ENCODE measurements at places on chromosomes 7 and 10.
A peak's percentile ranks its signal among the peaks of the same experiment; 100 is the strongest.

- DNase-seq: no peak
Observed at GRCh38 chr7:20958572-20958971, 171.9 kb upstream of the SP8 start.

DNA sequence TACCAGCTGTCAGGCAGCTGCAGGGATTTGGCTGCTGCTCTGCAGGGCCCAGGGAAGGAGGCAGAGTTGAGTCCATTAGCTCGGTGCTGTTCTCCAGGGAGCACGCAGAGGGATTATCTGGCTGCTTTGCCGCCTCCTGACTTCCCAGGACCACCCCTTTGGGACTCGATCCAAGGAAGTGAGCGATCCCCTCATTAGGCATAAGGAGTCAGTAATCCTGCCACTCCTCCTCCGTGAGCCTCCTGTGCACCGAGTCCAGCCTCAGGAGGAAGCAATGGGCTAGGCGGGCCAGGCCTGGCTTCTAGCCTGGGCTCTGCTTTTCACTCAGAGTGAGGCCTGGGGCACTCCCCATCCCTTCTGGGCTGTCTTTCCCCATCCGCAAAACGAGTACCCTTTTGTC lies 417.9 kb downstream of the RPS24 start:
- DNase-seq: no peak

- DNase-seq: no peak
Observed at GRCh38 chr7:151648429-151648828, 128.7 kb upstream of the RHEB start.

DNA sequence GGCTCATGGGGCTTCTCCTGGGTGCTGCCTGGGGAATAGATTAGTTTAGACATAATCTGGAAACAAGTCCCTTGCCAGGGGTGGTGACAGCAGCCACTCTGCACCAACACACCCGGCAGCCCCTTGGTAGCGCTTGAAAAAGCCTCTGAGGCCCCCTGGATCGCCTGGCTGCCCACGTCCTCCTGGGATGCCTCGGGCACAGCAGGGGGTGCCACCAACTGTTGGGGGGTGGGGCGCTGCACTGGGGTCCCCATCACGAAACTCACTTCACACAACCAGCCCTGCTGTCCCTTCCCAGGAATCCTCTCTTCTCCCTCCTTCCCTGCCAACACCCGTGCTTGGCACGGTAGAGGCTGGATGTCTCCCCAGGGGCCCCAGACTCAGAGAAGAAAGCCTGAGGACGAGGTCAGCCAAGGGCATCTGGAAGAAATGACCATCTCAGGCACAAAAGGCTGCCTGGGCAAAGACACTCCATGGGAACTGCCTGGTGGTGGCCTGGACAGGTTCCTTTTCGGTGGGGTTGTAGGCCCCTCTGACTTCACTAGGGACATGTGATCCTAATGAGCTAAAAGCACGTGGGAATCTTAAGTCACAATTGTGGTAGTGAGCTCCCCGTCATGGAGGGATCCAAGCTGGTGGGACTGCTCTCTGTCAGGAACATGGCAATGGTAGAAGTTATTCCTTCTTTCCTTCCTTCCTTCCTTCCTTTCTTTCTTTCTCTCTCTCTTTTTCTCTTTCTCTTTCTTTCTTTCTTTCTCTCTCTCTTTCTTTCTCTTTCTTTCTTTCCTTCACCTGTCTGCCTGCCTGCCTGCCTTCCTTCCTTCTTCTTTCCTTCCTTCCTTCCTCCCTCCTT lies 11.3 kb downstream of the TMEM270 start:
- DNase-seq: no peak

GRCh38 chr7:32093415-32094408 lies 23.5 kb upstream of the PDE1C start:
- DNase-seq: no peak

GRCh38 chr10:11265484-11265883 lies 247.8 kb downstream of the CELF2 start:
- no peak for DNase-seq

- peak; percentile 37 for DNase-seq
Observed at GRCh38 chr10:50554995-50555568, 68.7 kb downstream of the SGMS1 start.

DNA sequence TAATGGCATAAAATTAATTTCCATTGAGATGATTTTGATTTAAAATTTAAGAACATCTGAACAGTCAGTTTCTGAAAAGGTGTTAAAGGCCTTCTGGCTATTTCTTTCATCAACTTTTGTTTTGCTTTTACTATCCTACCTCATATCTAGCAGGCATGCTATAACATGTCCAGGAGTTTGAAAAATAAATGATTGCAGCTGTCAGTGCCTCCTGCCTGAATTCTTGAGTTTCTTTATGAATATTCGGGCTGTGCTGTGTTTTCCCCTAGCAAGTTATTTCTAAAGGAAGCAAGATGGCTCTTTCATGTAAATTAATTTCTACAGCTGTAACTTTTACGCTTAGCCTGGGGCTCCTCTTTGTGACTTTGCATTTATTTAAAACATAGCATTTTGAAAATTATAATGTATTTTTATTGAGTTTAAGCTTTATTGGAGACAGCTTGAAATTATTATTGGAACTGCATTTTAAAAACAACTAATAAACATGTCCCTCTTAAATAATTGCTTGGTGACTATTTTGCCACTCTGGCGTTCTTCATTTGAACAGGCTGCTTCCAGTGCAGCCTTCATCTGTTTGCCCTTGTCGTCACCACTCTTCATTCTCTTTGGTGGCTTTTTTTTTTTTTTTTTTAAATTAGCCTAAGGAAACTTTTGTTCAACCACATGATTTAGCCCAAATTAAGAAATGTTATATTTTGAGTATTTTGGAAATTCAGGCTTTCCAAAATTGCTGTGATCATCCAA lies 1083.4 kb upstream of the LRRN3 start:
- no peak for DNase-seq

DNA sequence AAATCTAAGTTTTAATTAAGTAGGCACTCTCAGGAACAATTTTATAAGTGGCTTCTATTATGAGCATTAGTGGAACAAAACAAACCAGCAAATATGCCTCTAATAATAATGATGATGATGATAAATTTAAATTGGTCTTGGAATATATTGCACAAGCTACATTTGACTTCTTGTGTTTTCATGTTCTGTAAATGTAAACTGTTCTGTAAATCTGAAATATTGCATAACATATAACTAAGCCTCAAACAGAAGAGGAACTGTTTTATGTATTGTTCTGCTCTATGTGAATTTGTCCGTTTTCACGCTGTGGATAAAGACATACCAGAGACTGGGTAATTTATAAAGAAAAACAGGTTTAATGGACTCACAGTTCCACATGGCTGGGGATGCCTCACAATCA lies 625.2 kb upstream of the CELF2 start:
- no peak for DNase-seq

DNA sequence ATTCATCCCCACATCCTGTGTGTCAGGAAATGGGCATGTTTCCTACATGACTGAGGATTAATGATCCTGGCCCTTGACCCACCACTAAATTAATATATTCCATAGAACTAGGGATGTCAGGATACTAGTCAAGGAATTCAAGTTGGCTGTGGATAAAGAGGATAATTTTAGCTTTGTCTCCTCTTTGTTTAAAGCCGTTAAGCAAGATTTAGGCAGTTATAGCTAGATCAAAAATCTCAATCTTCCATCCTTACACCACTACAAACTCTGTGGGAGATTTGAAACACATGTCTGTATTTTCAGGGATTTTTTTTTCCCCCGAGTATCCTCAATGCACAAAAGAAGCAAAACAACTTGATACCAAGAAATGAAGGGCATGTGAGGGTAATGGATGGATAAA lies 417.1 kb downstream of the MAGI2 start:
- DNase-seq: no peak

DNA sequence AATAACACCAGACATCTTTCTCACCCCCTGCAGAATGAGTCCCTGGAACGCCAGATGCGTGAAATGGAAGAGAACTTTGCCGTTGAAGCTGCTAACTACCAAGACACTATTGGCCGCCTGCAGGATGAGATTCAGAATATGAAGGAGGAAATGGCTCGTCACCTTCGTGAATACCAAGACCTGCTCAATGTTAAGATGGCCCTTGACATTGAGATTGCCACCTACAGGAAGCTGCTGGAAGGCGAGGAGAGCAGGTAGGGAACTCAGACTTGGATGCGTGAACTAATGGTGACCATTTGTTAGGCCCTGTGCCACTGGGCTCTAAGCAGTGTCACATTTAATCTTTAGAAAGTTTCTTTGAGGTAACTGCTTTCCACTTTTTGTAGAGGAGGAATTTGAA lies 7.1 kb downstream of the VIM start:
- DNase-seq: no peak

DNA sequence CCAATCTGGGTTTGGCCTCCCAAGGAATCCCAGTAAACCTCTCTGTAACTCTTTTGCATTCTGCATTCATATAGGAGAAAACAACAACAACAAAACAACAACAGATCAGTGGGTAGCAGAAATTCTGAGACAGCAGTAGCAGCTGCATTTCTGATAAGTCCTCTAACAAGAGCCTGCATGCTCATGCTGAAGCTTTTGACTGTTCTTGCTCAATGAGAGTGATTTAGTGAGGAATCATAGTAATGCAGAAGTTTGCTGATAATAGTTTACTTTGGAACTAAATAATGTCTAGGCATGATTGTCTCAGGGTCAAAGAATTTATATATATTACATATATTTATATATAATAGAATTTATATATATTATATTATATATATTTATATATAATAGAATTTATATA lies 35.2 kb downstream of the BMPER start:
- DNase-seq: no peak

- peak; percentile 67 for DNase-seq
Observed at GRCh38 chr10:113854761-113855588, 514 bp downstream of the NHLRC2 start.

DNA sequence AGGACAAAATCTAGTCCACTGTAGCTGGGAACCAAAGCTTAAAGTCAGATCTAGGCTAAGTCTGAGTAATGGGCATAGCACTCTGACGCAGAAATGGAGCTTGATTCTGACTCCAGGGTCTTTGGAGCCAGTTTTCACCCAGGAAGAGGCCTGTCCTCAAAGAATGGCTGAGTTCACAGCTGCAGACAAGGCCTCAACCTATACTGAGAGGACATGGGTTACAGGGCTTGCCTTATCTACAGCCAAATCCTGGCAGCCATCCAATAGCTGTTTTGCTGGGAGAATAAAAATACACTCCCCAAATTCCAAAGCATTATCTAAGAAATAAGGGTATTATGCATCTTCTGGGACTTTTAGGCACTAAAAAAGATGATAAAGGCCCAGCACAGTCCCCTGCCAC lies 154.8 kb downstream of the RAPGEF5 start:
- DNase-seq: no peak

DNA sequence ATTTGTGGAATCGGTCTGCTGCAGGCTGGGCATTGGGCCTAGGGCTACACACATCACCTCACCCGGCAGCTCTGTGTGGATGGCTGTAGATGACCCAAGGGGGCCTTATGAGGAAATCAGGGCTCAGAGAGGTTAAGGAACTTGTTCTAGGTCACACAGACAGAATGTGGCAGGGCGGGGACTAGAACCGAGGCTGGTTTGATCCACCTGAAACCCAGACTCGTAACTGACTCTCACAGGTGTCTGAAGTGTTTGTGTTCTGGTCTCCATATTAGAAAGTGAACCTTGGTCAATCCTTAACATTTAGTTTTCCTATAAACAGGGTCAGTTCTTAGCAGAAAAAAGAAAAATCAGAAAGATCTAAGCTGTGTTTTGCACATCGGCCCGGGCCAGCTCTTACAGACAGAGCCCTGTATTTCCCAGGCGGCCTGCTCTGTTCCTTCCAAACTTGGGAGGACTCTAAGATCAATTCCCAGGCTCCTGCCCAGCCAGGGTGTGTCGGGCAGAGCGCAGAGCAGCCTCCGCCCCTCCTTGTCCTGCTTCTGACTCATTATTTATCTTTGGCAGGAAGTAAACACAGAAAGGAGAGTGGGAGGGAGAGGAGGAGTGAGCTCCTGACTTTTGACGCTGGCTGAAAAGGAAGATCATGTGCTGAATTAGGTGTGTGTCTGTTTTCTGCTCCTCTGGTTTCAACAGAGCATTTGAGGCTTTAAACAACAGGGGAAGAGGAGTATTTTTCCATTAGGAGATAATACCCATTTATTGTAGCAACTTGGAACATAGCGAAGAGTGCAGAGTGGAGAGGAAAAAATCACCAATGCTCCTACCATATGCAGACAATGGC lies 74.1 kb downstream of the TACC2 start:
- DNase-seq: no peak

DNA sequence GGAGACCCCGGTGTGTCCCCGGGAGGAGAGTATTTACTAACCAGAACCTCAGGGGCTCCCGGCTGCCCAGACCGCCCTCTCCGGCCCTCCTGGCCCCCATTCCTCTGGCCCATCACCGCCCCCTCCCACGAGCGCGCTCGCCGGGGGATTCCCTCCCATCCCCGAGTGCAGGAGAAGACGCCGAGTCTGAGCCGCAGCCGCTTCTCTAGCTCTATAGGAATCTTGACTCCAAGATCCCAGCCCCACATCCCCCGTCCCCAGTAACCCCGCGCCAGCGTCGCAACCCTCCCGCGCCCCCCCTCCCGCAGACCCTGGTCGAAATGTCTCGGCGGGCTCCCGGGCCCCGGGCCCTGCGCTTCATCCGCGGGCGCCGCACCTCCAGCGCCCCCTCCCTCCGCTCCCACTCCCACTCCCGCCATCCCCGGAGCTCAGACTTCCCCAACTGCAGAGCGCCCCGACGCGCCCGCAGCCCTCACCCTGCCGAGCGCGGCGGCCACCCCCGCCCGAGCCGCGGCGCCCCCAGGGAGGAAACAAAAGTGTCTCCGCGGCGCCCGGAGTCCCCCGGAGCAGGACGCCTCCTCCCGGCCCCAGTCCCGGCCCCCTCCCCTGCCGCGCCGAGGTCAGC lies 541 bp downstream of the ELMO1 start:
- DNase-seq: no peak

GRCh38 chr7:55590517-55591281 lies 18.4 kb upstream of the VOPP1 start:
- DNase-seq: no peak
